GM23338 (cell line): ENCODE measurements at places on chromosomes 13 and 19. TPM values are rescaled to one million over a fixed set of nuclear protein-coding genes. Genes with fewer than 3 reads are reported as not detected.

The ENOX1 gene
- 0.66 and 2.1 TPM in 2 replicates for total RNA-seq

The GRIK5 gene
- 34.3 and 42.5 TPM in 2 replicates for total RNA-seq

The SLITRK1 gene
- 0.85 and 1.1 TPM in 2 replicates for total RNA-seq

The ZNF611 gene
- 10.3 and 16.4 TPM in 2 replicates for total RNA-seq

The SPACA6 gene
- 5.1 and 5.2 TPM in 2 replicates for total RNA-seq

The CEACAM5 gene
- not detected in 2 replicates for total RNA-seq

The OR7A5 gene
- not detected in 2 replicates for total RNA-seq
